ENCODE measurements at places on chromosomes 3 and 15.

GRCh38 chr3:43004282-43004681 is 25.2 kb downstream of the GASK1A start:
- no peak for DNase-seq

DNA sequence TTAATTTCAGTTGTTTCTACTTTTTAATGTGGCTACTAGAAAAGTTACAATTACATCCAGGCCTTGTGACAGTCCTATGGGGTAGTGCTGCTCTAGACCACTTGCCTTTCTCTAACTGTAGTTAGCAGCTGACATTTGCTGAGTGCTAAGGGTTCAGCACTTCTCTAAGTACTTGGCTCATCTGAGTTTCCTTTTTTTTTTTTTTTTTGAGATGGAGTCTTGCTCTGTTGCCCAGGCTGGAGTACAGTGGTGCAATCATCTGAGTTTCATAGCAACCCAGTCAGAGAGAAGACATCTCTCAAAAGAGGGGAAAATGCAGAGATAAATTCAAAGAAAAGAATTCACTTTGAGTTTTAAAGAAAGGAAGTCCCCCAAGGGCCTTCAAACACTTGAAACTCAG is 130.8 kb downstream of the MYLK start:
- no peak for DNase-seq

DNA sequence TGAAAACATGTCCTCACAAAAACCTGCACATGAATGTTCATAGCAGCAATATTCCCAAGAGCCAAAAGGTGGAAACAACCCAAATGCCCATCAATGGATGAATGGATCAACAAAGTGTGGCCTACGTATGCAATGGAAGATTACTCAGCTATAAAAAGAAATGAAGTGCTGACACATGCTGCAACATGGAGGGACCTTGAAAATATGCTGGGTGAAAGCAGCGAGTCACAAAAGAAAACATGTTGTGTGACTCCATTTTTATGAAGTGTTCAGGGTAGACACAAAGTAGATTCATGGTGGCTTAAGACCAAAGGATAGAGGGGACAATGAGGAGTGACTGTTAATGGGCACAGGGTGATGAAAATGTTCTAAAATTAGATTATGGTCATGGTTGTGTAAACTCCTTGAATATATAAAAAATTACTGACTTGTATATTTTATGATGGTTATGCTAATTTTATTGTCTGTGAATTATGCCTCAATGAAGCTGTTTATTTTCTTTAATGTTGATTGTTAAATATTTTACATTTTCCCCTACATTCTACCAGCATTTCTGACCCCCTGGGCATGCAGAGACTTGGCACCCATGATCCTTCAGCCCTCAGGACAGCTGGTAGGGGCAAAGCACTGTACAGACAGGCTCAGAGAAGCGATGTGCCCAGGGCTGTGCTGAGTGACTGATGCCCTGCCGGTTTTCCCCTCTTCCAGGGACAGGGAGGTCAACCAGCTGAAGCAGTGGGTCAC is 37.8 kb downstream of the CFAP100 start:
- DNase-seq = no peak

- DNase-seq = peak; percentile 39
These were observed 67.8 kb downstream of the UBP1 start for GRCh38 chr3:33372218-33373081.

GRCh38 chr3:108004647-108005046 is 86.2 kb downstream of the CD47 start:
- DNase-seq = no peak

- DNase-seq = no peak
These were observed 7.6 kb downstream of the TLNRD1 start for GRCh38 chr15:81008312-81008711.
